ENCODE measurements at places on chromosomes 13 and 19.

DNA sequence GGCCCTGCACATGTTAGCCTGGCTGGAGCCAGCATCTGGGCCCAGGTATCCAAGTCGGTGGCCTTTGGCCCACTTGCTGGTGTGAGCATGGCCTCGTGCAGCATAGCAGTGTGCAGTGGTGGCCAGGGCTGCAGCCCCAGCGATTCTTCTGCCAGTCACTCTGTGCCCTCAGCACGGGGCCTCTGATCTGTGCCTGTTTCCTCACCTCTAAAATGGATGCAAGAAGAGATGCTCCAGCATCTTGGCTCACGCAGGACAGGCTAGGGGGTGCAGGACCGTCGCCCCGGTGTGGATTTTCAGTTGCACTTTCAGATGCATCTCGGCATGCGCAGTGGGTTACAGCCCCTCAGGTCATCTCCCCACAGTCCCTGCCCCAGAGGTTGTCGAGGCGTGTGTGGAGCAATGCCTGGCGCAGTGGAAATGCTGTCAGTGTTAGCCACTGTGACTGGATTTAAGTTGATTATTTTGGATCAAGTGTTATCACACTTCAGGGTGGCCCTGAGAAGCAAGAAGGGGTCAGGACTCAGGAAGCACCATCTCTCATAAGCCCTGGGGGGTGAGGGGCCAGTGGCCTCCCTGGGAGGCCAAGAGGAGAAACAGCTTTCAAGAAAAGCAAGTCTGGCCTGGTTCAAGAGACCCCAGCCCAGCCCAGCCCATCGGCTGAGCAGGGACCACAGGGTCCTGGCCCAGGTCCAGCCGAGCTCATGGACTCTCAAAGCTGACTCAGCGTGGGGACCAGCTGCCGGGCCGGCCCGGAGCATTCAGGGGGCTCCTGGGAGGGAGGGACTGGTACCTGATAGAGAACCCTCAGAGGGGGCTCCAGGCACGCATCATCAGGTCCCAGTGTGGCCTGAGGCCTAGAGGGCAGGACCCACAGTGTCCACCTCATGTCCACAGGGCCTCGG, 27.8 kb downstream of the AP1M1 start:
- DNase-seq = no peak

DNA sequence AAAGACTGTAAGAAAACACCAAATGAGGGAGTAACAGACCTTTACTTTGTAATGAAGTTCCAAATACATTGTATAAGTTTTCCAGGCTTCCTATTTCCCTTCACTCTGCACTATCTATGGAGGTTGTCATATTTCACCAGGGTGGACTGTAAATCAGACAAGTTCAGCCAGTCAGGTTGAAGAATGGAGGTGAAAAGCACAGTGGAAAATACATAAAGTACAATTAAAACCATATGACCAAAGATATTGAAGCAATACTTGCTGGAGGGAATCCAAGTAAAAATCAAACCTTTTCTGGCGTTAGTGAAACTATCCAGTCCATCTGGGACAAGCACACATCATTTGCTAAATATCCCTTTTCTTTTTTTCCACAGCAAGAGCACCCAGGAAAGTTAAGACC, 3.2 kb downstream of the LHFPL6 start:
- no peak for DNase-seq

DNA sequence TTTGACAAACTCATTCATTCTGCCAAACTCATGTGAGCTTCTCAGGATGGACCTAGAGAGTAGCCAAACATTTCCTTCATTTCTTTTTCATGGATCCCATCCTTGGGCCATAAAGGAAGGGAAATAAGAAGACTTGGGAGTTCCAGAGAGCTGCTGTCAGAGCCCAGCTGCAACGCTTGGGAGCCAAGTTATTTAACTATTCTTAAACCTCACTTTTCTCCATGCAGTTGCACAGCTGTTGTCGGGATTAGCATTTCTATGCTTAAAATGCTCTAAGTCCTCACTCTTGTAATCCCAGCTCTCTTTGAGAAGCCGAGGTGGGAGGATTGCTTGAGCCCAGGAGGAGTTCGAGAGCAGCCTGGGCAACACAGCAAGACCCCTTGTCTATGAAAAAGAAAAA, 11.7 kb upstream of the CASP14 start:
- DNase-seq = no peak

DNA sequence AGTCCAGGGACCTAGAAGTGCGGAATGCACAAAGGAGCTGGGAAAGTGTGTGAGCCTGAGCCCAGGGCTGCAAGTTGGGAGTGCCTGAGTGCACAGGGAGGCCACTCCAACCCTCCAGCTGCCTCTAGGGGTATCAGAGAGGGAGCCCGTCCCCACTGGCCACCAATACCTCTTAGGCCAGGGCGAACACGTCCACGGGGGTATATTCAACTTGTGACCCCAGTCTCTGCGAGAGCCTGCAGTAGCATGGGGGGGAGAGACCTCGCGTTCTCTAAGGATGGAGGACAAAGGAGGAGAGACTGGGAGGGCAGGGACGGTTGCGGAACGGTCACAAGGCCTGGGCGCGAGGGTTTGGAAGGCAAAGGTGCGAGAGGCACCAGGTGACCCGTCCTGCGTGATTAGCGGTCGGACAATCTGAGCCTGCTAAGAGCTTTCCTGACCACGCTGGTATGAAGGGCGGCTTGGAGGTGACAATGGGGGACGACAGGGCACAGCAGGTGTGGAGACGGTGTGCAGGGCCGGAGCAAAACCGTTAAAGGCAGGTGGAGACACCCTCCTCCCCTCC, 676 bp downstream of the CD320 start:
- no peak for DNase-seq

DNA sequence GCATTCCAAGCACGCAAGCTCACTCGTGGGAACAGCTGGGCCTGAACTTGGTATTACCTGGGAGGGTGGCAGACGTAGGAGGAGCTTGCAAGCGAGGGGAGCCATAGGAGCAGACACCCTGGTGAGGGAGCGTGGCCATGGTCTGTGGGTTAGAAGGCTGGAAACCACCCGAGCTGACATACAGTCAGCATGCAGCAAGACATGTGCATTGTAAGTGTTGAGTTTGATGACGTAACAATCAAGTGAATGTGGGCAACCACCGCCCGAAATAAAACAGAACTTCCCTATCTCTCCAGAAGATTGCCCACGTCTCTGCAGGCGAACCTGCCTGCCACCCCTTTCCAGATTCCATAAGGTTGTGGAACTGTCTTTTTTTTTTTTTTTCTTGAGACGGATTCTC, 26.8 kb downstream of the UBXN6 start:
- no peak for DNase-seq

GRCh38 chr13:89660752-89661151, 1686.7 kb upstream of the MIR17HG start:
- no peak for DNase-seq

GRCh38 chr19:49128545-49129237, 9.3 kb downstream of the PPFIA3 start:
- no peak for DNase-seq

- DNase-seq = no peak
Observed at GRCh38 chr13:33372251-33372919, 86.8 kb upstream of the STARD13 start.

DNA sequence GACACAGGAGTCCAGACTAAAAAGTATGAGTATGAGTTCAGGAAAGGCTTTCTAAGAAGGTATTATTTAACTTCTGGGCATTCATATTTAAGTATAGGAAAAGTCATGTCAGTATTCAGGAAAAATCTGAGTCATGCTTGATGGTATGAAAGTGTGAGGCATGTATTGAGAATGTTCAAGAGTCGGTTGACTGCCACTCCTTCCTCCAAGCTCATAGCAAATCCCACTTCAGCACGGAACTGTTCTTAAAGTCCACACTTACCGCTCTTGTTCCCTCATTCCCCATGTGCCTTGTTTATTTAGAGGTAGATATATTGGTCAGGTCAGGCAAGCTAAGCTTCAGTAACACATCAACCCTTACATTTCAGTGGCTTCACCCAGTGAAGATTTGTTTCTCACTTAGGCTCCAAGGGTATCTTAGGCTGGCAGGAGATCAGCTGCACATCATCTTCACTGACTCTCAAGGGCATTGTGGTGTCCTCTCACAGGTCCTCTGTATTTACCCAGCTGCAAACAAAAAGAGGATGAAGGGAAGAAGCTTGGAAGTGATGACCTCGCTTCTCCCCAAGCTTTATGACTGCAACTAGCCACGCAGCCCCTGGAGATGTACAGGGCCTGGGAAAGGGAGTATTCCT, 1189.2 kb downstream of the EFNB2 start:
- no peak for DNase-seq

GRCh38 chr13:50760751-50761150, 82.7 kb downstream of the DLEU7 start:
- no peak for DNase-seq

GRCh38 chr19:47247308-47247990, 8.9 kb upstream of the CCDC9 start:
- DNase-seq = peak; percentile 70

DNA sequence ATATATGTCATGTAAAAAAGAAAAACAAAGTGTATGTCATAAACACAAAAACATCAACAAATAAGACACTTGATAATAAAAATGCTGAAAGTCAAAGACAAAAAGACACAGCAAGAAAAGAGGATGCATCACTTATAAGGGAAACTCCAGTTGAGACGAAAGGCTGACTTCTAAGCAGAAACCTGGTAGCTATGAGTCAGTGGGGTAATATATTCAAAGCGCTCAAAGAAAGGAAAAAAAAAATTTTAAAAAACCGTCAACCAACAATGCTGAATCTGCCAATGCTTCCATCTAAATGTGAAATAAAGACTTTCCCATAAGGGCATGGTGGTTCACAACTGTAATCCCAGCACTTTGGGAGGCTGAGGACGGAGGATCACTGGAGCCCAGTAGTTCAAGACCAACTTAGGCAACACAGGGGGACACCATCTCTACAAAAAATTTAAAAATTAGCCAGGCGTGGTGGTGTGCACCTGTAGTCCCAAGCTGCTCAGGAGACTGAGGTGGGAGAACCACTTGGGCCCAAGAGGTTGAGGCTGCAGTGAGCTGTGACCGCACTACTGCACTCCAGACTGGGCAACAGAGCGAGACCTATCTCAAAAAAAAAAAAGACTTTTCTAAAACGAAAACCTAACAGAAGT, 24.0 kb downstream of the USP12 start:
- no peak for DNase-seq

DNA sequence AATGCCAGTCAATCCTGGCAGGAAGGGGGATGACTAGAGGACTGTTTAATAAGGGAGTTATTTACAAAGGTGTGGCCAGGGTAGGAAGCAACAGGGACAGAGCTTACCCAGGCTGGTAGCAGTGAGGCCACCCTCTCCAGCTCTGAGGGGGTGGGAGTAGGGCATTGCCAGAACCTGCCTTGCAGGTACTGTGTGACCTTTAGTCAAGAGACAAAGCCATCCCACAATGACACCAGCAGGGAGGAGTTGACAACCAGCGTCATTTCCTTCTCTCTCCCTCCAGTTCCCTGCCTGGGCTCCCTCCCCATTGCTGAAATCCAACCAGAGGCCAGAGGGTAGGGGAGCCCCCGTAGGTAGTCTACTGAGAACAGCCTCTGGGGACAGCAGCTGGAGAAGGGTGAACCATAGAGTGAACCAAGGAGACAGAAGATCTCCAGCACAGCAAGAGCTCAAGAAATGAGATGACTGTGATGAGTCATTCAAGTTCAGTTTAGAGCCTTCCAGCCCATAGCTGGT, 33.3 kb upstream of the SPATA13 start:
- no peak for DNase-seq

DNA sequence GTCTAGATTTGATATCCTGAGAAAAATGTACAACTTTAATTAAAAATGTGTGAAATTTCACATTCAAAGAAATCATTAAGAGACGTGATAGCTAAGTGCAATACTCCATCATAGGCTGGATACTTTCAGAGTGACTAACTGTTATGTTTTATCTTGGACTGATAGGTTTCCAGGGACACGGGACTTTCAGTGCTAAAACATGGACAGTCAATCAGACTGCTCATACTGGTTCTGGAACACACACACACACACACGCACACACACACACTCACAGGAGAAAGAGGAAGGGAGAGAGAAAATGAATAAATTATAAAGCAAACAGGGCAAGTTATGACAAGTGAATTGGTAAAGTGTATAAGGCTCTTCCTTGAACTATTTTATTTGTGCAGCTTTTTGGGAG, 955.9 kb downstream of the SLITRK5 start:
- DNase-seq = no peak

GRCh38 chr19:41528106-41528505, 47.9 kb upstream of the CEACAM21 start:
- no peak for DNase-seq

- no peak for DNase-seq
Observed at GRCh38 chr13:30371649-30372265, 50.5 kb upstream of the UBE2L5 start.

GRCh38 chr13:35796623-35797022, 320.1 kb upstream of the MAB21L1 start:
- DNase-seq = no peak

- DNase-seq = no peak
Observed at GRCh38 chr13:34623331-34623730, 318.7 kb upstream of the NBEA start.

DNA sequence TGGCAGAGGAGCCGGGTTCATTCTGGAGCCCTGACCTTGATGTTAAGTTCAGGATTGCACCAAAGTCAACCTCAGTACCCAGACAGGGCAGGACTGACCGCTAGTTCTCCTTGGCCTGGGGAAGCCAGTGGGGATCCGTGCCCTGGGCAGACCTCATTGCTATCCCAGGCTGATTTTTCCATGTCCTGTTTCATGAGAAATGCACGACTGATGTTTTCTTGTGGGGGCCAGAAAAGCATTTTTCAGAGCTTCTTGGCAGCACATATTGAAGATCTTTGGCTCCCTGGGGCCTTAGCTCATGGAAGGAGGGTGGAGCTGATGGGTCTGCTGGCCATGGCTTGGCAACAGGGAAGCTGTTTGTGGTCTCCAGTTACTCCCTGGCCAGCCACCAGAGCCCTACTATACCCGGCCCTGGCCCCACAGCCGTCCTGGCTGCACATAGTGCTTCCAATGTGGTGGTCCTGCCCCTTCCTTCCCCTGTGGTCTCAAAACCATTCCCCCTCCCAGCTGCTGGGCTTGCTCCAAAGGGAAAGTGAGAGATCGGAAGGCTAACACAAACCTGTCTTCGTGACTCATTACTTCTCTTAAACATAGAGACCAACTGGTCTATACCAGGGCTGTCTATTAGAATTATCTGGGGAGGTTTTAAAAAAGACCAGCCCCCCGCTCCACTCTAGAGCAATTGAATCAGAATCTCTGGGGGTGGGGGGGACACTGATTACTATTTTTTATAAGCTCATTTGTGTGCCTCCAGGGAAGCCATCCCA, 11.2 kb downstream of the IL17D start:
- DNase-seq = no peak

DNA sequence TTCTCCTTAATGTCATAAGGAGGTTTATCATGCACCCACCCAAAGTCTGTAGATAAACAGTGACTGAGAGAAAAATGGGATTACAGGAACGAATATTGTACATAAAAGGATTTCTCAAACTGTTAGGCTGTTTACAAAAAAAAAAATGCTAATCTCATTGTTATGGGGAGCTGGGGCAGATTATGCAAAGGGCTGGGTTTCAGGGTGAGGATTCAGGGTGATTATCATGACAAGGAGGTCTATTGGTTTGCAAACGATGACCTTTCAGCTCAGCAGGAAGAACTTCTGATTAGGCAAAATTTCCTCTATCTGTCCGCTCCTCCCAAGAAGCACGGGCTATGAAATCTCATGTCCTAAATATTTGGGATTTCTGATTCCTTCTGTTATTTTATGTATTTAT, 41.4 kb downstream of the NLRP12 start:
- no peak for DNase-seq

GRCh38 chr19:29563486-29564101, 37.8 kb downstream of the VSTM2B start:
- no peak for DNase-seq
